ENCODE measurements at places on chromosomes 11 and 22.

GRCh38 chr11:9566561-9567063 lies 6.9 kb upstream of the WEE1 start:
- DNase-seq: no peak

- DNase-seq: no peak
Observed at GRCh38 chr22:43312608-43313007, 30.6 kb downstream of the SCUBE1 start.

DNA sequence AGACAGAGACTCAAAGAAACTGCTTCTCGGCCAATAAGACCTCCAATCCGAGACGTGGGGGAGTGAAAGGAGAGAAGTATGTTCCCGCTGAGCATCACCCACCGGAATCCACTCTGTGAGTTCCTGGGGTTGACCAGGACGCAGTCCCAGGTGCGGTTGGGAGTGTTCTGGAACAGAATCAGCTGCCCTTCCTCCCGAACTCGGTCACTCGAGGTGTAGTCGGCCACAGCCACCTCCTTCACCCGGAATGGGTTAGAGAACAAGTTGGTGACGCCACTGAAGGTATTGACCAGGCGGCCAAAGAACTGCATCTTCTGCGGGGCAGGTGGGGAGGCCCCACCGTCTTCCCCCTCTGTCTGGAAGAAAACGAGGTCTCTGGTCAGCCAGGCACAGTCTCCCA lies 12.5 kb downstream of the PLA2G6 start:
- no peak for DNase-seq

GRCh38 chr22:48357196-48357595 lies 1470.5 kb downstream of the BRD1 start:
- DNase-seq: peak; percentile 52

DNA sequence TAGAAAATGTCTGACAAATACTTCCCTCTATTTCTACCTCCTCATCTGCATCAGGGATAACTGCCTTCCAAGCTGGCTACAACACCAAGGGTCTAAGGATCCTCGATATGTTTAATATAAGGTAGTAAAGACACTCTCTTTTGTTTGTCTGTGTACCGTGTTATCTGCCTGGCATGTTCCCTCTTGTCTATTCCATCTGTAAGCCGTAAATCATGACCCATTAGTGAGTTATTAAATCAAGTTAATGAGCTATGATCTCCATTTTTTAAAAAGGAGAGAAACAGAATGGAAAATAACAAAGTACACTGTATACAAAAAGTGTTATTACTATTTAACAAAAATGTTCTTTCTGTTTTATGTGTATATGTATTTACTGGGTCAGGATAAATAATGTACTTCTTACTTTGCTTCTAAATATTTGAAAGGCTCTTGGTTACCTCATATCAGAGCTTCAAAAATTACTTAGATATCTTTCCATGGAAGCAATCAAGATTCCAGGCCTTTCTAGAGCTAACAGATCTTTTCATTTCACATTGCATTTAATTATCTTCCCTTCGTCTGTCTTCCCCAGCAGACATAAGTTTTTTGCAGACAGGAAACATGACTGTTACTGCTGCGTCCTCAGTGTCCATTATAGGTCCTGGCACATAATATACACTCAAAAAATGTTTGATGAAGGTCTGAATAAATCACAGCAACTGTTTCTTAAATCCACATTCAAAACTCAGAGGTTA lies 342.6 kb upstream of the CCDC90B start:
- DNase-seq: no peak

GRCh38 chr11:124725719-124726105 lies 14.0 kb upstream of the NRGN start:
- DNase-seq: no peak

DNA sequence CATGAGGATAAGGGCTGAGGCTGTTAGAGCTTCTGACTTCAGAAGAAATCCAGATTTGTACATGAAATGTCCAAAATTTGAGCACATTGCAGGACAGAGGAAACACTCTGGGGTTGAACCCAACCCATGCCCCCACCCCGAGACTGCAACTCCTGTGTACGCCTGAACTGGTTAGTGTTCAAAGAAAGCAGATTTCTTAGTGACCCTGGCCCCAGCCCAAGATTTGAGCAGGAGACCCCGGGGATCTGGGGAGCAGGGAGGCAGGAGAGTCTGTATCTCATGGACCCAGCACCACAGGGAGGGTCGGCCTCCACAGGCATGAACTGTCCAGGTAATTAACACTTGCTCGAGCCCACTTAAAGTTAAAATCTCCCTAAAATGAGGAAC lies 69.3 kb upstream of the WNT7B start:
- no peak for DNase-seq

- DNase-seq: no peak
Observed at GRCh38 chr11:130891326-130891725, 25.0 kb downstream of the SNX19 start.

- peak; percentile 74 for DNase-seq
Observed at GRCh38 chr22:36027935-36028645, 534 bp downstream of the RBFOX2 start.

- no peak for DNase-seq
Observed at GRCh38 chr22:39592081-39593065, 21.8 kb downstream of the CACNA1I start.

- no peak for DNase-seq
Observed at GRCh38 chr11:74592063-74592440, 330 bp upstream of the POLD3 start.

- no peak for DNase-seq
Observed at GRCh38 chr11:76455931-76456330, 11.1 kb downstream of the EMSY start.

- no peak for DNase-seq
Observed at GRCh38 chr22:31148488-31148887, 8.2 kb upstream of the PLA2G3 start.

GRCh38 chr11:101435408-101435973 lies 148.3 kb downstream of the TRPC6 start:
- DNase-seq: no peak

DNA sequence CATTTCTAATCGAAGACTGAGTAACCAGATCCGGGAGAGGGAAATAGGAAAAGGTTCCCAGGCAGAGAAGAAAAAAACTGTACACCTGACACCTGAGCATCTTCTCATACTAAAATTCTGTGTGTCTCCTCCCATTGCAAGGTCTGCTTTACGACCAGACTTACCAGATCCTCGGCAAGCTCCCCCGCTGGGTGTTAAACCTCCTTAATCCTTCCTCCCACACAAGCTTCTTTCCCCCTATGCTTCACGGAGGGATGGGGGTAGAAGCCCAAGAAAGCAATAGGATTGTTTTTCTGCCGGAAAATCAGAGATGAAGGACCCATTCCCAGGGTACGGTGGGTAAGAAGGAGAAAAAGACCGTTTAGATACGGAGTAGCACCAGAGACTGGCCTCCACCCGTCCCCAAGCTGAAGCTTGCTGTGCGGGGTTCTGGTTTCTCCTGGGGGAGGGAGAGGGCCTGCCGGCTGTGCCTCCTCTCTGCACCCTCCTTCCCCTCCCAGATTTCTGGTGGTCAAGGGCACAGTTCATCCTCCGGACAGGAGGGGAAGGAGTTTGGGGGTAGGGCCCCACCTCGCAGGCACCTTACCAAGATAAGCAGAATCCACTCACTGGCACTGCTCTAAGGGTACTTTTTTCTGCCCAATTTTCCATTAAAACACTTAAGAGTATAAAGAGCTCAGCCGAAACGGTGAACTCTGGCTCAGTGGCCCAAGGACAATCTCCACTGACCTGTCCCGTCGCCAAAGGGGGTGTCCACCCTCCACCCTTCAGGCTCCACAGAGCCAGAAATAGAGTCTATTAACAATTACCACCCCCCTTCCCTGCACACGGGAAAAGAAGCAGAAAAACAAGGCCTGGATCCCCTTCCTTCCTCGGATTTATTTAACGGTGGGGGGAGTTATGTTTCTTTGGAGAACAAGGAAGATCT lies 1.2 kb downstream of the TOB2 start:
- peak; percentile 71 for DNase-seq

DNA sequence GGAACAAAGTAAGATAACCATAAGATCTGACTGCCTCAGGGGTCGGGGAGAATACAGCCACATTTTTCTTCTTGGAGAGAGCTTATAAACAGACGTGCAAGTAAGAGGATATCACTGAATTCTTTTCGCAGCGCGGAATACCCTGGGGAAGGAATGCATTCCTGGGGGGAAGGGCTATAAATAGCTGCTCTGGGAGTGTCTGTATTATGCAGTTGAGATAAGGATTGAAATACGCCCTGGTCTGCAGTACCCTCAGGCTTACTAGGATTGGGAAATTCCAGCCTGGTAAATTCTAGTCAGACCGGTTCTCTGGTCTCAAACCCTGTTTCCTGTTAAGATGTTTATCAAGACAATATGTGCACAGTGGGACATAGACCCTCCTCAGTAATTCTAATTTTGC lies 1491.7 kb upstream of the RAG2 start:
- no peak for DNase-seq

- DNase-seq: no peak
Observed at GRCh38 chr22:20951151-20951931, 15.7 kb upstream of the AIFM3 start.

DNA sequence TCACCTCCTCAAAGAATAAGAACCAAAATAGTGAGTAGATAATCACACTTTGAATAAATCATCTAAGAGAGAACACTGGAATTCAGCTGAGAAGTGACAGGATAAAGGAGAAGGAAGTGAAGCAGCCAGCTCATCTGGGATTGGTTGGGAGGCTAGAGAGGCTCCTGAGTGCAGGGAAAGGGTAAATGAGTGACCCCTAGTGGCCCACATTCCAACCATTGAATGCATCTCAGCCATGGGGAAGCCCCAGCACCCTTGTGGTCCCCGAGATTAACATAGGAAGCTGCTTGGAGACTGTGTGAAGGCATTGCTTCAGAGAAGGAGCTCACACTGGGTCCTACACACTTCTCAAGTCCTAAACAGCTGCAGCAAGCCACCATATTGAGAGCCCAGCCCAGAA lies 82.3 kb downstream of the JRKL start:
- DNase-seq: peak; percentile 32

GRCh38 chr11:18012122-18012905 lies 533 bp downstream of the SERGEF start:
- DNase-seq: peak; percentile 62

- no peak for DNase-seq
Observed at GRCh38 chr22:46794491-46794890, 32.0 kb downstream of the TBC1D22A start.

DNA sequence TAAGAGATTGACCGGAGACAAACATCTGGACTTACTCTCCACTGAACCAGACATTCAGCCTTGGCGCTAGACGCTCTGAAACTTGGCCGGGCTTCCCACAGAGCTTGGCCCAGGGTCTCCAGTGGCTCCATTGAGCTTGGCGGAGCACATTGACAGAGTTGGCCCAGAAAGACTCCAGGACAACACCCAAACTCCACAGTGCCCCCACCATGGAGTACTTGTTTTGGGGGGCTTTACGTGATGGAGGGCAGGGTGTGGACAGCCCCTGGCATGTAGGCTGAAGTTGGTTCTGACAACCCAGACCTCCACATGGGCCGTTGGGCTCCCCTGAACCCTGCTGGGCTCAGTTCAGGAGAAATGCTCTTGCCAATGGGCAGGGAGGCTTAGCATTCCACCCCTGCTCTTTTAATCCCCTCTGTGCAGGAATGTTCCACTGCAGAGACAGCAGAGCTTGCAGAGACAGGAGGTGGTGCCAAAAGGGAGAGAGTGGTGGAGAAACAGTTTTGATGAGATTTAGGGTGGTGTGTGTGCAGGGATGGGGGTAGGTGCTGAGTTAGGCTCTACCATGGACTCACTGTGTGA lies 102.4 kb upstream of the TIMP3 start:
- no peak for DNase-seq

GRCh38 chr11:316031-316701 lies 2.3 kb downstream of the IFITM1 start:
- no peak for DNase-seq

- no peak for DNase-seq
Observed at GRCh38 chr22:20641919-20642579, 131.9 kb upstream of the SERPIND1 start.

- no peak for DNase-seq
Observed at GRCh38 chr11:95330302-95330701, 99.3 kb upstream of the SESN3 start.

DNA sequence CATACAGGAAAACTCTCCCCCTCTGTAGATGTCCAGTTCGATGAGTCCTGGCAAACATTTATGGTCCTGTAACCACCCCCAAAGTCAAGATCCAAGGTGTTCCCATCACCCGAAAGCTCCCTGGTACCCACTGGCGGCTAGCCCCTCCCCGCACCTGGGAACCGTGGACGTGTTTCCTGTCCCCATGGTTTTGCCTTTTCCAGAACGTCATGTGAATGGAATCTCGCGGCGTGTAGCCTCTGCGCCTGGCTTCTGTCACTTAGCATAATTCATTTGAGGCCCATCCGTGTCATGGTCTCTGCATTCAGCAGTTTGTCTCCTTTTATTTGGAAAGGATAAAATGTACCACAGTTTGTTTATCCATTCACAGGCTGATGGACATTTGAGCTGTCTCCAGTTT lies 106.3 kb downstream of the KCNQ1 start:
- DNase-seq: no peak

- DNase-seq: no peak
Observed at GRCh38 chr11:58004664-58005063, 19.0 kb upstream of the OR9Q1 start.

- no peak for DNase-seq
Observed at GRCh38 chr11:2090172-2091111, 48.7 kb downstream of the IGF2 start.

- no peak for DNase-seq
Observed at GRCh38 chr11:14424096-14424495, 65.1 kb upstream of the RRAS2 start.

- DNase-seq: no peak
Observed at GRCh38 chr22:26385164-26385563, 43.9 kb upstream of the ASPHD2 start.

DNA sequence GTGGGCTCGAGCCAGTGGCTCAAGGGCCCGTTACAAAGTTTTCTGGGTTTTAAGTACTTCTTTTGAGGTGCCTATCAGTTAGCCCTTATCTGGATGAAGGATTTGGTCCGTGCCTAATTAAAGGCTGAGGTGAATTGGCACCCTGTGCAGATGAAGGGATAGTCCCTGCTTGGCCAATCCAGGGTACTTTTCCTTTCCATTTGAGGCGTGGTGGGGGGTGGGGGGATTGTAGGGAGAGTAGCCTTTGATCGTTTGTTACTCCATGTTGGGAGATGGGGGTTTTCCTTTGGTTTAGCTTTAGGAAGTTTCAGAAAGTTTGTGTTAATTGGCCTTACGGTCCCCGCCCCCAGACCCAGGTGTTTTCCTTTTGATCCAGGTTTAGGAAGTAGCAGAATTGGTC lies 170.8 kb downstream of the DDX10 start:
- DNase-seq: peak; percentile 41

GRCh38 chr11:119478711-119479285 lies 55.8 kb upstream of the THY1 start:
- peak; percentile 37 for DNase-seq

Measured in GM23338 (cell line).